Activated T-helper 1 cell treated with Interleukin-2 at 50 U/mL for 16 hours (primary cell): ENCODE measurements at places on chromosomes 2 and 18.

- DNase-seq: no peak
These were observed 250.8 kb upstream of the ZEB2 start for GRCh38 chr2:144770616-144771230.

GRCh38 chr18:79566771-79567431 is 112.7 kb upstream of the CTDP1 start:
- DNase-seq: no peak

- no peak for DNase-seq
These were observed 1.5 kb downstream of the RHOB start for GRCh38 chr2:20448246-20448976.

- DNase-seq: no peak
These were observed 185.3 kb downstream of the PRKCE start for GRCh38 chr2:45836740-45837139.

DNA sequence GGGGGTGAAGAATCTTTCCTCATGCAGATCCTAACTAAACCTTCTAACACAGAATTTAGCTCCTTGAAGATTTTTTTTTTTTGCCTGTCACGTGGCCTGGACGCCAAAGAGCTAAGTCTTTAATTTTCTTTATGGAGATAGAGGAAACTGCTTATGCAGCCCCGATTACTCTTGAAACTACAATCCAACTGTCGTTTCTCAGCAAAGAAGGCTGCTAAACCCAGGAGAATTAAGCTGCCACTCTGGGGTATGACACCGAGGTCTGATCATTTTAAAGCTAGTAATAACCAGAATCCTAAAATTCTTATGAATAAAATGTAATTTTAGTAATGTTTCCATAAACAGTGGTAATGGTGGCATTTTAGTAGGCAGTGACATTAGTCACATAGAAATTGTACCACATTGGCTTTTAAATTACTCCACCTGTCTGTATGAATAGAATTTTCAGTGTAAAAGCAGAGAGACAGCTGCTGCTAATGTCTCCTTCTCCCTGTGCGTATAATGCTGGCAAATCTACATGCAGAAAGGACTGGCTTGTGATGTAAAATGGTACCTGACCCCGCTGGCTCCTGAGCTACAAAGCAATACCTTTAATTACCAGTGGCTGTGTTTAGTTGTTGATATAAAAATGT is 86.5 kb downstream of the MEIS1 start:
- DNase-seq: no peak

- no peak for DNase-seq
These were observed 57.6 kb downstream of the TPGS2 start for GRCh38 chr18:36771245-36771644.

DNA sequence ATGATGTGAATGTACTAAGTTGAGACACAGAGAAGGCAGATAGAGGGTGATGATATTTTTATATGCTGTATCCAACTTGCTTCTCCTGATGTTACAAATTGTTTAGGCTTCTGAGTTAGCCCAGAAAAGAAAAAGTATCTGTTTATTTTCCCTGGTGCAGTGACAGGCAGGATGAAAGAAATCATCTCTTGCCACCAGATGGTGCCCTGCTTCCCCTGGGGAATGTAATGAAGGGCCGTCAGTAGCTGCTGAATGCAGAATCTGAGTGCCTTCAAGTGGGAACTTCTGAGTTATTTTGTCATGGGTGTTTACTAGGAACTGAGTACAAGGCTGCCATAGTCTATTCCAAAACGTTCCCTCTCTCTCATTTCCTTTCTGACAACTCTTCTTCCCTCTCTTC is 525.6 kb downstream of the MBD2 start:
- no peak for DNase-seq

GRCh38 chr18:74416124-74416523 is 41.0 kb downstream of the DIPK1C start:
- no peak for DNase-seq

DNA sequence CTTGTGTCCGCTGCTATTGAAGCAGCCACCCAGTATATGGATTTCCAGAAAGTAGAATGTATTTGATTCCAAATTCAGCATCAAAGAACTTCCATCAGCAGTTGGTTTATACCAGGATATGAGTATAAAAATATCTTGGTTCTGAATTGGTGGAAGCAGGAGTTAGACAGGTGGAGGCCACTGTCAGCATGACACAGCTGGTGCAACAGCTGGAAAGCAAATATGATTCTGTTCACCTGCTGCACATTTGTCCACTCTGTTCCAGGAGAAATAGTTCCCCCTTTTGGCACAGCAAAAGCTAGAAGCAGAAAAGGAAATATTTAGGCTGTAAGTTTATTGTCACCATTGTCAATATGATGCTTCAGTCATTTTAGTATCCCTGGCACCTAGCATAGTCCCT is 41.2 kb downstream of the KIAA2012 start:
- no peak for DNase-seq

GRCh38 chr18:79803611-79804051 is 5.9 kb downstream of the KCNG2 start:
- no peak for DNase-seq

DNA sequence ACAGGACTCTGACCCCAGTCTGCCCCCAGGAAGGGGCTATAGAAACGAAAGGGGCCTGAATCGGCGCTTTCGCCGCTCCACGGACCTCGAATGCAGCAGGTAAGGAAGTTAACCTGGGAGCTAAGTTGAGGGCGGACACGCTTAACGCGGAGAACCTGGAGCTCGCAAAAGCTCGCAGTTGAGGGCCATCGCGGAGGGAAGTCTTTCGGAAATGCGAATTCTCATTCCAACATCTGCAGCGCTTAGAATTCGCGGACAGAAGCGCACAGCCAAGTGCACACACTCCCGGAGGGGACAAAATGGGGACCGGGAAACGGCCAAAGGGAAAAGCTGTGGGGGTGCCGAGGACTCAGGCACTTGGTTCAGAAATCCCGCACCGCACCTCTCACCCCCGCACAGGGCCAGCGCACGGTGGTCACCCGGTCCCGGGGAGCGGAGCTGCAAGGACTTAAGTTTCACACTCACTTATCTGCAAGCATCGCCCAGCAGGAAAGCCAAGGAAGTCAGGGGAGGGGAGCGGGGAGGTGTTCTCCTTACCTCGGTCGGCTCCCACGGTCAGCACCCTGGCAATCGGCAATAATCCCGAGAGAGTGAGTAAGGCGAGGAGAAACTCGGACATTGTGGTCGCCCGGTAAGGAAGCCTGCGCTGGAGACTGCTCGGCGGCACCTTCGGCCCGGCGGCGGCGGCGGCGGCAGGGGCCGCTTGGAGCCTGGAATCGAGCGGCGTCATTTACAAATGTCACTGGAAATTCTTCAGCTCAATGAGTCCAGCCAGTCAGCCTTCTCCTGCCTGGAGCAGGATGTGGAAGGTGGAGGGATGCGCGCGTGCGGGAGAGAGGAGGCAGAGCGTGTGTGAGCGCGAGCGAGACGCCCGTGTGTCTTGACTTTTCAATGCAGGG is 456 bp downstream of the LRP1B start:
- DNase-seq: no peak

DNA sequence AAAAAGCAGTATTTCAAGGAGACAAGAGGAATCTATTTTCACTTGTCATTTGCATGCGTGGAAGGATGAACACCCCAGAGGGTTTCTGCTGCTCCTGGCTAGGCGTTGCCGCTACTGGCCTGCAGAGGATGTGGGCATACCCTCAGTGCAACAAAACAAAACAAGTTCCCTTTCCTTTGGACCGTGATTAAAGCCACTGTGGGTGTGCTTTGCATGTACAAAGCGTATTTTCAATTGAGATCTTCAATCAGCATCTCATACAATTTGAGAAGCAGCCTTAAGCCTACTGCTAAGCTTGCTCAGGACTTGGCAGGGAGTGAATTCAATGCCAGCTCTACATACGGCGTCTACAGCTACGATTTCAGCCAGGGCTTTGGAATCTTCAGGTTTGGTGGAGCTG is 298.4 kb downstream of the LPIN1 start:
- DNase-seq: peak; percentile 23
